ENCODE measurements at places on chromosomes 13 and 19.

GRCh38 chr13:26062853-26063444, 11.1 kb upstream of the SHISA2 start:
- DNase-seq, result peak; percentile 42

- DNase-seq, result no peak
These were observed 2.8 kb downstream of the TYROBP start for GRCh38 chr19:35905178-35905727.

GRCh38 chr13:28826368-28826767, 6.2 kb downstream of the MTUS2 start:
- DNase-seq, result no peak

- DNase-seq, result no peak
These were observed 296.3 kb downstream of the NALCN start for GRCh38 chr13:101120007-101120406.

GRCh38 chr13:85314686-85315085, 484.5 kb downstream of the SLITRK6 start:
- DNase-seq, result no peak

- no peak for DNase-seq
These were observed 2.8 kb upstream of the MKNK2 start for GRCh38 chr19:2053601-2054389.

GRCh38 chr13:112686987-112687386, 2.9 kb upstream of the ATP11A start:
- no peak for DNase-seq

- no peak for DNase-seq
These were observed 46.9 kb downstream of the SOX1 start for GRCh38 chr13:112113851-112114250.

DNA sequence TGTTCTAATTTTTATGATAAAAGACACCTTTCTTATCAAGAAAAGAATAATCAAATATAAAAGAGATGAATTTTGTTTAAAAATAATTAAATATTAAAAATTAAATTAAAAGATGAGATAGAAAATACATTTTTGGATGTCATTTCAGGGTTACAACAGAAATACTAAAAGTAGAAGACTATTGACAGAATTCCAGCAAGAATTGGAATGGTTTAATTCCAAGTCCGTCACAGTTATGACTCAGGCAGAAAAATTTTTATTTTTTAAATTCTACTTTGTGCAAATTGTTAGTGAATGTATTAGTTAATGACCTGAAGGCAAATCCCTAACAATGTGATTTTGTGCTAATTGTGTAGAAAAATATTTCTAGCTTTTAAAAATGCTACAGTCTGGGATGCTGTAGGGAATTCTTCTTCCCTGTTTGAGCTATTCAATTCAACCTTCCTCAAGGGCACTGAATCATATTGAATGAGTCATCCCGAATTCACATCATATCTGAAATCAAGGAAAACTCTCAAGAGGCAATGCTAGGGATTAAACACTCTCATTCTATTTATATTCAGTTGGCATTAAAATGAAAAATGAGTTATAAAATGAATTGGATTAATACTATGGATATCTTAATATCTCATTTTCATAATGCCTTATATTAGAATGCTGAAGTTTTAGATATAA, 633.5 kb upstream of the ATXN8OS start:
- DNase-seq, result no peak

DNA sequence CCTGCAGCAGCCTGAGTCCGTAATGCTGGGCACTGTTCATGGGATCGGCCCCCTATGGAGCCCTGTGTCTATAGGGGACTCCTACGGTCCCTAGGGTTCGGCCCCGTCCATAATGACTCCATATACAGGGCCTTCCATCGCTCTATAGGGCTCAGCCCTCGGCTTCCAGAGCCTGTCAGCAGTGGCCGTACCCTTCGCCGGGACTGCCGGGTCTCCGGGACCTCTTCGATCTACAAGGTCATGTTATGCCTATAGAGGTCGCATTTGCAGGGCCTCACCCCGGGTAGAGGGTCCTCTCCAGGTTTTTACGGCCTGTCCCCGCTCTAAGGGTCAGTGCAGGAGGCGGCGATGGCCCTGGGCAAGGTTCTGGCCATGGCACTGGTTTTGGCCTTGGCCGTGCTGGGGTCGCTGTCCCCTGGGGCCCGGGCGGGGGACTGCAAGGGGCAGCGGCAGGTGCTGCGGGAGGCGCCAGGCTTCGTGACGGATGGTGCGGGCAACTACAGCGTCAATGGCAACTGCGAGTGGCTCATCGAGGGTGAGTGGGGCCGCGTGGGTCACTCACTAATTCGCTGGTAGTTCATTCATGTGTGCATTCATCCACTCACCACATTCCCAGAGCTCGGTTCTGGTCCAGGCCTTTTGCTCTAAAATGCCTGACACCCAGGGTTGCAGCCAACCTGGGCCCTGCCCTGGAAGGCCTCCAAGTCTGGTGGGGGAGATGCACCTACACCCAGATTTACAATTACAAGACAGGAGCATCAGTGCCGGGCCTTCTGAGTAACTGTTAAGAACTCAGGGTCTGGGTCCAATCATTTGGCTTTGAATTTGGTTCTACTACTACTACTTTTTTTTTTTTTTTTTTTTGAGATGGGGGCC, 699 bp downstream of the MEGF8 start:
- no peak for DNase-seq

- DNase-seq, result no peak
These were observed 924 bp downstream of the RGCC start for GRCh38 chr13:41458187-41458760.

DNA sequence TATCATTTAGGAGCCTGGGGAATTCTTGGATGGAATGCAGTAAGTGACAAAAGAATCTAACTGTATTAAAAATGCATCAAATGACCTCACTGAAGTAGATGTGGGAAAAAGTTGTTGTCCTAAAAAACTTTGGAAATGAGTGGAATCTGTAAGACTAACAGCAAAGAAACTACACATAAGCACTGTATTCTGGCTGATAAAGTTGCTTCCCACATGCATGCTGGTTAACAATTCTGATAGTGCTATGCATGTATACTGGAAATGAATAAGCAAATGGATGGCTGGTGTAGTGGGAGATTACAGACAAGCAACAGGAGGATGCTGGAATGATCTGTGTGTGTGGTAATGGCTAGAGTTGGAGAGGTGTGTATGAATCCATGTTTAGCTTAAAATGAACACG, 138.5 kb downstream of the FOXO1 start:
- DNase-seq, result no peak

- no peak for DNase-seq
These were observed 1.6 kb downstream of the DACT3 start for GRCh38 chr19:46659151-46660007.

- no peak for DNase-seq
These were observed 17.9 kb upstream of the CACTIN start for GRCh38 chr19:3644351-3645066.

- no peak for DNase-seq
These were observed 1287.1 kb downstream of the PCDH9 start for GRCh38 chr13:65943024-65943423.

GRCh38 chr13:37795326-37795725, 74.2 kb downstream of the TRPC4 start:
- DNase-seq, result no peak

- DNase-seq, result no peak
These were observed 2.0 kb upstream of the ZNF784 start for GRCh38 chr19:55626350-55626749.

DNA sequence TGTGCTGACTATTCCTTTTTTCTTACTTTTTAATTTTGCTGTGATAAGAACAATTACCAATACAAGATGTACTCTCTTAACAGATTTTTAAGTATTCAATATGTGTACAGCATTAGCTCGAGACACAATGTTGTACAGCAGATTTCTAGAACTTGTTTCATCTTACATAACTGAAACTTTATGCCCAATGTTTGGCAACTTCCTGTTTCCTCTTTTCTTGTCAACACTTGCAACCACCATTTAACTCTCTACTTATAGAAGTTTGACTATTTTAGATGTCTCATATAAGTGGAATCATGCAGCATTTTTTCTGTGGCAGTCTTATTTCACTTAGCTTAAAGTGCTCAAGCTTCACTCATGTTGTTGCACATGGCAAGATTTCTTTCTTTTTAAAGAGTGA, 1426.8 kb downstream of the SLITRK5 start:
- DNase-seq, result no peak

GRCh38 chr19:16036397-16036925, 39.8 kb upstream of the TPM4 start:
- no peak for DNase-seq

- no peak for DNase-seq
These were observed 314.9 kb upstream of the TSHZ3 start for GRCh38 chr19:31664096-31664495.

DNA sequence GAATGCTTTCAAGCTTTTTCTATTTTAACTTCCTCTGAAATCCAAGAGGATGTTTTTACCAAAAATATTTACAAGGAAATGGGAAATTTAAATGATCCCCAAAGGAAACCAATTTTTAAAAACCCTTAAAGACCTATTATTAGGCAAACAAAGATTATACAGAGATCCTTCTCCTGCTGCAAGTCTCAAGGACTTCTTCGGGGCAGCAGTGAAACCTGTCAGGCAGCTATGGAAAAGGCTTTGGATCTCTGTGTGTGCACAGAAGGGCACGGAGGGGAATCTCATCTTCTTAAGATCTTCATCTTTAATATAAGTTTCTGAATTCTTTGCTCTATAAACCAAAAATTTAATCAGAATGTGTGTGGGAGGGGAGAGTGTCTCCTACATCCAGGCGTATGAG, 36.0 kb upstream of the CLDN10 start:
- no peak for DNase-seq

GRCh38 chr13:24033527-24034302, 126.8 kb upstream of the SPATA13 start:
- DNase-seq, result no peak

- DNase-seq, result no peak
These were observed 5.2 kb downstream of the LILRA4 start for GRCh38 chr19:54333586-54334298.

GRCh38 chr19:47141695-47142094, 11.1 kb downstream of the SAE1 start:
- no peak for DNase-seq

Data from RPMI8226 (cell line).